ENCODE measurements at places on chromosomes 16 and 17.

GRCh38 chr17:55842405-55843158 is 91.7 kb downstream of the PCTP start:
- DNase-seq = no peak

- DNase-seq = no peak
Observed at GRCh38 chr16:3503523-3503922, 2.7 kb downstream of the CLUAP1 start.

DNA sequence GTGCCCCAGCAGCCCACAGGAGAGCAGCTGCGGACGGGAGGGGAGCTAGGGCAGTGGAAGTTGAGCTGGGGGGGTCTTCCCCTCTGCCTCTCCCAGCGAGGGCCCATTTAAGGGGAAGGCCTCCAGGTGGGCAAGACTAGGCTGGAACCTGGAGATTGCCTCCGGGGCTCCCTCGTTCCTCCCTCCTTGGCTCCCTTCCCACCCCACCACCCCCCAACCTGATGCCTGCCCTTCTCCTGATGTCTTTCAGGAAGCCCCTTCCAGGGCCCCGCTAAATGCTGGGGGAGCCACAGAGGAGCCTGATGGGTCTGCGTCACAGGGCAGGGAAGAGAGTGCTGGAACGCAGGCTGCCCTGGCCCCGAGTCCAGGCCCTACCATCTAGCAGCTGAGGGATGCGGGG is 16.7 kb downstream of the ADGRG1 start:
- no peak for DNase-seq

DNA sequence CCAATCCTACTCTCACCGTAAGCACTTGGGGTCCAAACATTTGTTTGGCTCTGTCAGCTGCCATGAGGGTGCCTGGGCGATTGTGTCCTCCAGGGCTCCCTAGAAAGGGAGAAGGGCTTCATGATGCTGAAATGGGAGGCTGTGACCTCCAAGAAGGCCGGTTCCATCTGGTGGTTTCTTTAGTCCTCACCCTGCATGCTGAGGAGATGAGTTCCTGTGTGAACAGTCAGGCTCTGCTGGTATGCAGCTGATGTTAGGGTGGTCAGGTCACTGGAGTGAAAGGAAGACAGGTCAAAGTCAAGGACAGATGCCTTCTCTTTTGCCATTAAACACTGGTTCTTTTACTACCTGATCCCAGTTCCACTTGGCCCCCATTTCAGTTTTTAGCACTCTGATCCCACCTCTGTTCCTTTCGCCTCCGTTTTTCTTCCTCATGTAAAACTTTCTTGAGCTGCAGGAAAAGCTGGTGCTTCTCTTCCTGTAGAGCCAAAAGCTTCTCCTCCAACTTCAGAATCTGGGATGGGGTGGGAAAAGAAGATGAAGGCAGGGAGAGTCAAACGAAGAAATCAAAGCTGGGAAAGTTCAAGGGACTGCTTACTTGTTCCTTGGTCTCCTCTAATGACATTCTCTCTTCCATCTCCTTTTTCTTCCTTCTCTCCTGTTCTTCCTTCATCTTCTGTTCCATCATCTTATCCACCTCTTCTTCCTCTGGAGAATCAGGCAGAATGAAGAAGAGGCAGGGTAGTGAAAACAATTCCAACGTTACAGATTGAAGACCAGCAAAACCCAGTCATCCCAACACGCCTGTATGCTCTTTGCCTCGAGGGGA is 1.1 kb downstream of the GPS2 start:
- no peak for DNase-seq

- DNase-seq = no peak
Observed at GRCh38 chr17:4658478-4659305, 17.2 kb upstream of the ALOX15 start.

- DNase-seq = no peak
Observed at GRCh38 chr16:6105115-6105514, 1007.5 kb upstream of the EEF2KMT start.

GRCh38 chr17:36485027-36485426 is 1.5 kb upstream of the ZNHIT3 start:
- DNase-seq = no peak

GRCh38 chr17:1949754-1950153 is 75.4 kb downstream of the RTN4RL1 start:
- DNase-seq = no peak

GRCh38 chr16:3027983-3028715 is 4.3 kb downstream of the THOC6 start:
- DNase-seq = no peak

DNA sequence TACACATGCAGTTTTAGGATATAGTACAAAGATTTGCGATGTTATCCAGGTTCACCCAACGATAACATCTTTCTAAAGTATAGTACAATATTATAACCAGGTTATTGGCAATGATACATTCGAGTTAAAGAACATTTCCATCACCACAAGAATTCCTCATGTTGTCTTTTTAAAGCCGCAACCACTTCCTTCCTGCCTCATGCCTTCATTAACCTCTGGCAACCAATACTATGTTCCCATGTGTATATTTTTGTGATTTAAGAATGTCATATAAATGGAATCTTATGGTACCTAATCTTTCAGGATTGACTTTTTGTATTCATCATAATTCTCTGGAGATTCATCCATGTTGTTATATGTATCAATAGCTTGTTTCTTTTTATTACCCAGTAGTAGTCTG is 1183.2 kb downstream of the CDH11 start:
- DNase-seq = no peak

- no peak for DNase-seq
Observed at GRCh38 chr17:74737299-74738050, 419 bp downstream of the RAB37 start.

GRCh38 chr16:56973294-56973689 is 11.5 kb downstream of the CETP start:
- no peak for DNase-seq

- no peak for DNase-seq
Observed at GRCh38 chr16:89920723-89921122, 2.1 kb downstream of the MC1R start.
